ELR (cell line): ENCODE measurements at places on chromosomes 5 and 9.

GRCh38 chr5:4947106-4947505, 193.0 kb upstream of the ADAMTS16 start:
- DNase-seq = no peak

GRCh38 chr5:80033513-80033912, 1.6 kb upstream of the THBS4 start:
- DNase-seq = peak; percentile 9

GRCh38 chr9:98453589-98454311, 198.3 kb upstream of the TBC1D2 start:
- no peak for DNase-seq

GRCh38 chr9:136059321-136059791, 35.7 kb downstream of the NACC2 start:
- no peak for DNase-seq

GRCh38 chr9:120348951-120349429, 231.0 kb downstream of the CDK5RAP2 start:
- peak; percentile 65 for DNase-seq
